Common myeloid progenitor, CD34-positive (primary cell): ENCODE measurements at places on chromosomes 6 and 20.
A peak's percentile ranks its signal among the peaks of the same experiment; 100 is the strongest.

GRCh38 chr6:3750317-3751076 lies 1.0 kb downstream of the PXDC1 start:
- no peak for DNase-seq

DNA sequence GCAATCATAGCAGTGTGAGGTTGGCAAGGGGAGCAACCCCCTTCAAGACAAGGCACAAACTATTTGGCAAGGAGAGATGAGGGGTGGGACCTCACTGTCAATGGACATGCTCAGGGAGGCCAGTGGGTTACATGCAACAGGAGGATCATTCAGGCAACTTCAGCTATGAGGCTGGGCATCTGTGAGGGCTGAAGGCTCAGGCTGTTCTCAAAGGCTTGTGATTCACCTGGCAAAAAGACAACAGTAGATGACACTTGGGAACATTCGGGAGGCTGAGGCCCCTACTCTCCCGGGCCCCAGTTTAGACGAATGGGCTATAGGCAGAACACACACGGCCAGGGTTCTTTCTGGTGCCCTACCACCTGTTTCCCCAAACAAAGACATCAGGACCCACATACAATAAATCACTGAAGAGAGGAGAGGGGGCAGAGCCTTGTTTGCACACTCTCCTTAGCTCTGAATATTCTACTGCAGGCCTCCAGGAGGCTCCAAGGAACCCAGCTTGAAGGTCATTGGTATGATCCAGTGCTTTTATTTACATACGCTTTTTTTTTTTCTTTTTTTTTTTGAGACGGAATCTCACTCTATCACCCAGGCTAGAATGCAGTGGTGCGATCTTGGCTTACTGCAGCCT lies 7.9 kb downstream of the TUBB start:
- peak; percentile 47 for DNase-seq

GRCh38 chr20:24723186-24723585 lies 225.9 kb upstream of the CST7 start:
- peak; percentile 45 for DNase-seq

DNA sequence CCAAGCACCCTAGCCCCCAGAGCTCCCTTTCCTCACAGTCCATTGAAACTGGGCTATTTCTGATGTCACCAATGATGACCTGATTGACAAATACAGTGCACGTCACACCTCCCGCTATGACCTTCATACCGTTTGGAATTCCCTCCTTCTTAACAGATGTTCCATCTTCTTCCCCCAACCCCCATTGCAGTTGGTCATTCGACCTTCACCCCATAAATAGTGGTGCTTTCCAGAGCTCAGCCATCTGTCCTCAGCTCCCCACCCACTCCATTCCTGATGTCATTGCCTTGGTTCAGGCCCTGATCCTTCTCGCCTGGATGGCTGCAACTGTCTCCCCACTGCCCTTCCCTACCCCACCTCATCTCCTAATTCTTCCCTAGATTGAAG lies 198.5 kb downstream of the SOD2 start:
- no peak for DNase-seq

GRCh38 chr6:132070356-132070755 lies 119.2 kb upstream of the CCN2 start:
- DNase-seq = no peak

DNA sequence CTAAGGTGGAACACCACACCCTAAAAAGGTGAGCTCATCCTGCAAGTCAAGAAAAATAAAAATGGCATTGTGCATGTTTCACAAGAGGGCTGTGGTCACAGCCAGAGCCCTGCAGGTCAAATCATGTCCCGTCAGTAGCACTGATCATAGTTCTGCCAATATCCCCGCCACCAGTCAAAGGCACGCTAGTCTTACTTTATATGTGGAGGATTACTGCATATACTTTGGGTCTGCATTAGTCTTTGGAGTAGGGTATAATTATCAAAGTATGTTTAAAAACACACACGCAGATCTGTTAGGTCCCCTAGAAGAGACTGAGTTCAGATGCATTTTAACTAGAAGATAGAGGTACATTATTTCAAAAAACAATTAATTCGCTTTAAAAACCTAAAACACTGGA lies 1.8 kb downstream of the PERP start:
- no peak for DNase-seq

GRCh38 chr6:12529364-12530019 lies 187.1 kb upstream of the PHACTR1 start:
- no peak for DNase-seq

- DNase-seq = peak; percentile 77
Measured at GRCh38 chr20:45987108-45987780, 15.2 kb upstream of the ZNF335 start.

DNA sequence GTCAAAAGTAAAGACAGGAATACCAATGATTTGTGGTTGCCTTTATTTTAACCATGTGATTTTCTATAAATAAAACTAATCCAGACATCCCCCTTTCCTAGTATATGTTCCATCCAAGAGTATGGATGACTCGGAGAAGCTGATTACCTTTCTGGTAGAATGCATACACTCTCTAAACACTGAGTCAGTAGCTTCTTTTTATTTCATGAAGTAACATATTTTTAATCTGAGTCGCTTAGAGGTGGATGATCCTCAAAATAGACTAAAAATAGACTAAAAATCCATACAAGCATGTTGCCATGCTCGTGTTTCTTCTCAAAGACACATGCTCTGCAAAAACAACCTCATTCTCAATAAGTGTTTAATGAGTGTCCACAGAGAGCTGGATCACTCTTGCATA lies 263.7 kb downstream of the COL12A1 start:
- DNase-seq = no peak

- no peak for DNase-seq
Measured at GRCh38 chr6:89483111-89483720, 50.3 kb downstream of the ANKRD6 start.

GRCh38 chr6:166244353-166245045 lies 63.7 kb downstream of the PRR18 start:
- DNase-seq = no peak

- peak; percentile 89 for DNase-seq
Measured at GRCh38 chr6:34986845-34987246, 97.8 kb downstream of the ANKS1A start.

DNA sequence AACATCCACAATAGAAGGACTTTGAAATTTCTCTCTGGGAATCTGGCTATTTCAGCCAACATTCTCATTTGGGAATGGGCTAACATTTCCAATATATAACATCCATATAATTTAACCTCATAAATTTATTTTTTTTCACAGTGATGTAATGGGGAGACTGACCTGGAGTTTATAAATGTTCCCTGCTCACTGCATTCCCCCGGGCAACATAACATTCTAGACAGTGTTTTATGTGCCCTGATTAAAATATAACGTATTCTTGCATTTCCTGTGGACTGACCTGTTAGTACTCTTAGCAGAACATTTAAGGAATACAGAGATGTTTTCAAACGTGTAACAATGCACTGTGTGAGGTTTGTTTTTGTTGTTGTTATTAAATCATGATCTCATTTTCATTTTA lies 20.9 kb downstream of the TSHZ2 start:
- no peak for DNase-seq

GRCh38 chr6:13427801-13428582 lies 59.4 kb downstream of the GFOD1 start:
- peak; percentile 87 for DNase-seq

DNA sequence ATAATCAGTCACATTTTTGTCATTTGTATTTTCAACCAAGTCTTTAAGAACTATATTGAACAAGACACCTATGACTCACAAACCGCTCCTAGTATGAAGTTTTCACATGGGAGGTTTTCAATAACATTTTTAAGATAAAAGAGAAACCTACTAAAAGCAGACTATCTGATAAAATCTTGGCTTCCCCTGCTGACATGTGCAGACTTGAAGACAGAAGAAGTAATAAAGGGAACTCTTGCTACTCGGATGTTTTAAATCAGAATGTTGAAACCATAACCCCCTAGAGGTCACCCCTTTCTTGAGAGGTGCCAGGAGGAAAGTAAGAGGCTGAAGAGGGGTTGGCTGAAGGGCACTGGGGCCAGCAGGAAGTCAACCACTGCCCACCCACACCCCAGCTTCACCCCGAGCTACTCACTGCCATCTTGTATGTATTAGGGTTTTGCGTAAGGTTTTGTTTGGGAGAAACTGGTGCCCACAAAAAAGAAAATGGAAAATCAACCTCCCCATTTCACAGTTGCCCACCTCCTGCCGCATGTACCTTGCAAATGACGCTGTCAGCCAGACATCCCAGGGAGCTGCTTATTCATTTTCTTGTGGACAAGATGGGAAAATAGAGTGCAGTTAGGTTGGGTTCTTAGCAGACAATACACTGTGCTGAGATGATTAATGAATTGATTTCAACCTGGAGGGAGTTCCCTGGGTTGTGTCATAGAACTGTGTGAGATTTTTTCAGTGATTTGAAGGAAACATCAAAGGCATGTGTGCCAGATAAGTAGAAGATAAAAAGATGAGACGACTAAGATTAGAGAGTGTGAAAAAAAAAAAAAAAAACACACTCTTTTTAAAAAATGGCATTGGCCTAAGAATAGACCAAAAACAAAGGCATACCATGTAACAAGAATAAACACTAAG lies 83.2 kb upstream of the TAB2 start:
- DNase-seq = peak; percentile 70

GRCh38 chr6:146997062-146997461 lies 207.2 kb upstream of the STXBP5 start:
- DNase-seq = peak; percentile 3

DNA sequence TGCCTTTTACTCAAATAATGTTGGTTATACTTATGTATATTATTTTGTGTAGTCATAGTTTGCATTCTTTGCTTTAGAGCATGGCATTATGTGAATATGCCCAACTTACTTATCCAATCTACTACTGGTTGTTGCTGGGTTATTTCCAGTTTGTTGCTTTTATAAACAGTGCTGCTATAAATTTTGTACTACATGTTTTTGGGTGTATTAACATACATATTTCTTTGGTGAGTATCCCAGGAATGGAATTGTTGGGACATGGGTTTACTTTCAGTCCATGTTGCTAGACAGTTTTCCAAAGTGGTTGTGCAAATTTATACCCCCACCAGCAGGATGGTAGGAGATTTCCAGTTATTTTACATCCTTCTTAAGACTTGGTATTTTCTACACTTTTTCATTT lies 157.1 kb upstream of the THEMIS start:
- DNase-seq = no peak

GRCh38 chr6:15266423-15266996 lies 20.6 kb downstream of the JARID2 start:
- DNase-seq = peak; percentile 65
